Activated T-helper 2 cell treated with anti-CD3 and anti-CD28 coated beads, Interferon-gamma antibody, Interleukin-2, Interleukin-4, amounts not matched to agents 10 μg/mL and 5 μg/mL and 100 μg/mL, durations not matched to agents 14 hours and 24 hours and 36 hours (primary cell): ENCODE measurements at places on chromosomes 16 and 17. TPM values are rescaled to one million over a fixed set of nuclear protein-coding genes. Genes with fewer than 3 reads are reported as not detected.

DNA sequence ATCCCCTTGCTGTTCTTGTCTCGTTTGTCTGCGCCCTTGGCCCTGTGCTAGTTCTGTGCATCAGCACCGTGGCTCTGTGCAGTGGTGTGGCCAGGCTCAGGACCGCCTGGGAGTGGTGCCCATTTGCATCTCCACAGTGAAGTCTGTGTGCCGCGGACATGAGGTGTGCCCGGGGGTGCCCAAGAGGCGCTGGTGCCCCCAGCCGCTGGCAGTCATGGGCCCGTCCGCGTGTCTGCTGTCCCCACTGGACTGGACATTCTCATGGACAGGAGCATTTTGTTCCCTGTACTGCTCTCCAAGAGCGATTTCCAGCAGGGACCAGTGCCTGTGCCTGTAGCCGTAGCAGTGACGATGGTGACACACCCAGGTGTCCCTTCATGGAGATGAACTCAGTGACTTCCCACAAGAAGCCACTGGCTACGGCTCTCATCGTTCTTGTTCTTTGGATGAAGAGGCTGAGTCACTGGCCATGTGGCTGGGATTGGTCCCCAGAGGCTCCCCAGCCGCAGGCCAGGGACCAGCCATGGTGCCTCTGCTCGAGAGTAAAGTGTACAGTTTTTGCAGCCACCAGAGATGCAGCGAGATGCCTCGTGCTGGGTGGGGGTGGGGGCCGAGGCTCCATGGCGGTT, 13.0 kb upstream of the MC1R start:
- DNase-seq = no peak
- H3K27me3 ChIP-seq = no peaks in the 10 kb centered on the region
- H3K4me3 ChIP-seq = no peak overlapping the region
- peaks cover 52% of the 10 kb centered on the region for H3K36me3 ChIP-seq

DNA sequence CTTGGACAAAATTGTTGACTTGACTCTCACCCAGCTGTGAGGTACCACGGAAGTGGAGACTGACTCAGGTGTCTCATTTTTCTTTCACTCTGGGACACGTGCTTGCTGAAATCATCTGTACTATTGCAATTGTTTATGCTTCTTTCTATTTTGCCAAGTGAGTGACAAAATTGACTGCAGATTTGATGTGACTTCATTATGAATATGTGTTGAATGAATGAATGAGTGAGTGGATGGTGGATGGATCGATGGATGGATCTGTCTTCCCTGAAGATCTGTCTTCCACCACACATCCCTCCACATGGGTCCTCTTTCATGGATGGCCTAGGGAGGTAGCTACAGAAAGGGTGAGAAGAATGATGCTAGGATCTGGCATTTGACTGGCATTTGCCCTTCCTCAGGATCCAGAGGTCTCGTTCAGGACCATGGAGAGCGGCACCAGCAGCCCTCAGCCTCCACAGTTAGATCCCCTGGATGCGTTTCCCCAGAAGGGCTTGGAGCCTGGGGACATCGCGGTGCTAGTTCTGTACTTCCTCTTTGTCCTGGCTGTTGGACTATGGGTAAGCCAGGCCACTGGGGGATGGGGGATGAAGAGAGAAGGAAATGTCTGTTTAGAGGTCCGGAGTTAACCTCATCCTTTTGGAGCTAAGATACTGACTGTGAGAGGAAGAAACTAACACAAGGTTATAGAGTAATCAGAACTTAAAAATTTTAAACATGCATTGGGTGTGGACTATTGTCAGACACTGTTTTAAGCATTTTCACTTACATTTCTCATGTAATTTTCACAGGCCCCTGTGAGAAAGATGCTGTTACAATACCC, 12.7 kb downstream of the SLC5A11 start:
- no peak overlapping the region for H3K27ac ChIP-seq
- DNase-seq = peak; percentile 38

DNA sequence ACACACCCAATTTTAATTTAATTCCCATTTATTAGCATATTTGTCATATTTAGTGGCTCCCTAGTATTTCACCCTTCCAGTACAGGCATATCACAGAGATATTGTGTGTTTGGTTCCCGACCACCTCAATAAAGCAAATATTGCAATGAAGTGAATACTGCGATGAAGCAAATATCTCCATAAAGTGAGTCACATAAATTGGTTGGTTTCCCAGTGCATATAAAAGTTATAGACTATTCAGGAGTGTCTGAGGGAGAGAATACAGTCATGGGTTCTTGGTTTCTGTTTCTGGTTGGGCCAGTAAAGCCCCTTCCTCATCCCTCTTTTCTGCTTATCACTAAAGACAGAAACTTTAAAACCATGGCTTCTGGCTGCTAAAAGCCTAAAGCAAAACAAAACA, 295.4 kb upstream of the AXIN2 start:
- no peak for DNase-seq
- no peaks in the 10 kb centered on the region for H3K36me3 ChIP-seq
- H3K27ac ChIP-seq = no peak overlapping the region
- no peak overlapping the region for H3K4me3 ChIP-seq
- H3K4me1 ChIP-seq = no peaks in the 10 kb centered on the region

DNA sequence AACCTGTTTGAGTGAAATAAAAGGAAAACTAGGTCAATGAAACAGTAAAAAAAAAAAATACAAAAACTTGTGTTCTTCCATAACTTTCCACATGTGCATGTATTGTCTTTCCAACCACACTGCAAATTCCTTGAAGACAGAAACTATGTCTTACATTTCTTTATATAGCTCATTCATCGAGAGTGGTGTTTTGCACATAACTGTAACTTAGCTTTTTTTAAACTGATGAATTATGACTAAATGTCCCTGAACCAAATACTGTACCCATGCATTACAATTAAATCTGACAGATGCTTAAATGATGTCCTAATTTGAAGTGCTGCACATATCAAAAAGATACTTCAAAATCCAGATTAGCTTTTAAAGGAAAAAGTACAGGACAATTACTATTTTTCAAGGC, 50.1 kb downstream of the BRIP1 start:
- no peaks in the 10 kb centered on the region for H3K27me3 ChIP-seq
- no peak overlapping the region for H3K27ac ChIP-seq
- peaks cover 45% of the 10 kb centered on the region for H3K36me3 ChIP-seq
- H3K4me1 ChIP-seq = peaks cover 17% of the 10 kb centered on the region

DNA sequence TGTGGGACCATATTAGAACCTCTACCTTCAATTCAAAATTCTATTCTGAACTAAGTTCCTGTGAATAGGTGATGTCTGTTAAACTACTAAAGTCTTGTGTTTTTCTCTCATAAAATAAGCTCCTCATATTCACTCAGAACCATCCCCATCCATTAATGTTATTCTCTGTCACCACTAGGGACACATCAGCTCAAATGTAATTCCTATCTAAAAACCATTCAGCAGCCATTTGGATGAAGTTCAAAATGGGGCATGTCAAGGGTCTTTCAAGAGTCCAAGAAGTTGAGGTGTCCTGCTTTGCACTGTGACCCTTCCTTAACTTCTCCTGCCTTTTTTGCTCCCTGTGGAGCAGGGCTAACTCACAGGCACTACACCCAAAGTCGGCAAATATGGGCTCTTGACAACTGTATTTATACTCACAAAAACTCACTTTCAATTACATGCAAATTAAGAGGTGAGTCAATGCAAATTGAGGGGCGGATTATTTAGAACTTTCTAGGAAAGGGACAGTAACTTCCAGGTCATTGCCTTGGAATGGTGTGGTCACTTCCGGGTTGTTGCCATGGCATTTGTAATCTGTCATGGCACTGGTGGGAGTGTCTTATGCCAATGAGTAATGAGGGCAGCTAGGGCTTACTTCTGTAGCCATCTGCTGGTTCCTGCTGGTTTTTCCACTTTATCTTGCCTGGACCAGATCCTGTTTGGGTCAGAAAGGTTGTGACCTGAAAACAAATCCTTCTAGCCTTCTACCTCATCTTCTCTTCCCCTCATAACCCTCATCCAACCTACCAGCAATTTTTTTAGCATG, 128.2 kb upstream of the COX10 start:
- H3K27me3 ChIP-seq = no peaks in the 10 kb centered on the region
- H3K27ac ChIP-seq = no peak overlapping the region
- DNase-seq = no peak

ARHGAP44 gene
- total RNA-seq = 0.21 TPM in 2 replicates

DNA sequence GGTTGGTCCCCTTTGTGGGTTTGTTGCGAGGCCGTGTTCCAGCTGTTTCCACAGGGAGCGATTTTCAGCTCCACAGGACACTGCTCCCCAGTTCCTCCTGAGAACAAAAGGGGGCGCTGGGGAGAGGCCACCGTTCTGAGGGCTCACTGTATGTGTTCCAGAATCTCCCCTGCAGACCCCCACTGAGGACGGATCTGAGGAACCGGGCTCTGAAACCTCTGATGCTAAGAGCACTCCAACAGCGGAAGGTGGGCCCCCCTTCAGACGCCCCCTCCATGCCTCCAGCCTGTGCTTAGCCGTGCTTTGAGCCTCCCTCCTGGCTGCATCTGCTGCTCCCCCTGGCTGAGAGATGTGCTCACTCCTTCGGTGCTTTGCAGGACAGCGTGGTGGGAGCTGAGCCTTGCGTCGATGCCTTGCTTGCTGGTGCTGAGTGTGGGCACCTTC, 27.3 kb upstream of the STH start:
- H3K27me3 ChIP-seq = peaks cover 20% of the 10 kb centered on the region
- DNase-seq = no peak
- no peaks in the 10 kb centered on the region for H3K36me3 ChIP-seq
- H3K4me3 ChIP-seq = no peak overlapping the region

CES4A gene
- 29.8 and 30.1 TPM in 2 replicates for total RNA-seq

- H3K4me1 ChIP-seq = no peaks in the 10 kb centered on the region
- H3K36me3 ChIP-seq = no peaks in the 10 kb centered on the region
- H3K4me3 ChIP-seq = no peak overlapping the region
- H3K27me3 ChIP-seq = peaks cover 77% of the 10 kb centered on the region
- no peak overlapping the region for H3K27ac ChIP-seq
Measured at GRCh38 chr16:66426112-66427035, 721 bp upstream of the BEAN1 start.

GRCh38 chr17:42562388-42563142, 617 bp downstream of the COASY start:
- H3K27me3 ChIP-seq = no peaks in the 10 kb centered on the region
- H3K4me1 ChIP-seq = peaks cover 22% of the 10 kb centered on the region
- peak overlapping the region; percentile 93 for H3K27ac ChIP-seq
- peak overlapping the region; percentile 91 for H3K4me3 ChIP-seq
- H3K36me3 ChIP-seq = peaks cover 36% of the 10 kb centered on the region
- no peak for DNase-seq

DNA sequence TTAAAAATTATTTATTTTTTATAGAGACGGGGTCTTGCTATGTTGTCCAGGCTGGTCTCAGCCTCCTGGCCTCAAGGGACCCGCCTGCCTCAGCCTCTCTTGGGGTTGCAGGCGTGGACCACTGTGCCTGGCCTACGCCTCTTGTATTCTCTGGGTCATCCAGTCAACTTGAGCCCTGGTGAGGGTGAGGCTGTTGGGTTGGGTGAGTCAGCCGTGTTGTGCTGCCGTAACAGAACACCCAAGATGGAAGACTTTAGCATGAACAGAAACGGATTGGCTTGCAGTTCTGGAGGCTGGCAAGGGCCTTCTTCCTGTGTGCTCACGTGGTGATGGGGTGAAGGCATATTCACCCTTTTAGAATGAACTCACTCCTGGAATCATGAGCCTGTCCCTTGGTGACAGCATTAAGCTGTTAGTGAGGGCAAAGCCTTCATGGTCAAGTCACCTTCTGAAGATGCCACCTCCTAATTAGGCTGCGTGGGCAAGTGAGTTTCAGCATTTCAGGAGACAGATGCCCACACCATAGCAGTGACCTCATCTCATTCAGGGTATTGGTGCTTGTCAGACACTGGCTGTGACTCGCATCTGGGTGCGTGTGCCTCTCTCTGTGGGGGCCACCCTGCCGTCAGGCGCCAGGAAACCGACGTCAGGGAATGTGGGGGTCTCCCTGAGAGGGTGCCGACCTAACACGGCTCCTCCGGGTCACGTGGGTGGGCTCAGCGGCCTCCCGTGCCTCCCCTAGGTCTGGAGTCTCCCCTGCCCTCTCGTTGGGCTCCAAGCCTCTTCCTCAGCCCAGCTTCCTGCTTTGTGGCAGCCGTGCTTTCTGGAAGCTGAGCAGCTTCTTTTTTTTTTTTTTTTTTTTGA, 49.8 kb downstream of the WDR45B start:
- no peak overlapping the region for H3K4me3 ChIP-seq
- no peak for DNase-seq
- H3K27me3 ChIP-seq = no peaks in the 10 kb centered on the region

DNA sequence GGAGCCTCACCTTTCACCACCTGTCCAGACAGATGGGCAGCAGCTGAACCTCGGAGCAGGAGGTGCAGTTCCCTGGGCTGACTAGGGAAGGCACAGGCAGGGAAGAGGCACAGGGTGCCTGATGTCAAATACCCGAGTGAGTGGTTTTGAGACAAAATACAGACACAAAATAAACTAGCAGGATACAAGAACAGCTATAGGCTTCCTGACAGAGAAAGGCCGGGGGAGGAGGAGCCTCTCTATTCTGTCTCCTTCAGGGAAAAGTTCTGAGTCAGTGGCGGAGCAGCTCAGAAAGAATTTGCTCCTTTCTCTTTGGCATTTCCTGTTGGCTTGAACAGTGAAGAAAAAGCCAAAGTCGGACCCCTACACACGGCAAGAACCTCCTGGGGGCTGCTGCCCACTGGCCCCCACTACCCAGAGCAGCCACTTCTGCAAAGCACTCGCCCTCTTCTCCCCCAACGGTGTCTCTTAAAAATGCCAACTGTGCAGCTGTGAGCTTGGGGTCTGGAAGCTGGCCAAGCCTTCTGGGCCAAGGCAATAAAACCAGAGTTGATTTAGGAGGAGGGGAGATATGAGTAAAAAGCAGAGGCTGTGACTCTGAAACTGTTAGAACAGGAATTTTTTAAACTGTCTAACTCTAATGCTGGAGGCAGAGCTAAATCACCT, 14.4 kb upstream of the FAAP100 start:
- no peak overlapping the region for H3K27ac ChIP-seq
- H3K4me1 ChIP-seq = no peaks in the 10 kb centered on the region
- peaks cover 79% of the 10 kb centered on the region for H3K36me3 ChIP-seq
- H3K27me3 ChIP-seq = no peaks in the 10 kb centered on the region
- no peak for DNase-seq
